ENCODE measurements at places on chromosomes 6 and 20.

DNA sequence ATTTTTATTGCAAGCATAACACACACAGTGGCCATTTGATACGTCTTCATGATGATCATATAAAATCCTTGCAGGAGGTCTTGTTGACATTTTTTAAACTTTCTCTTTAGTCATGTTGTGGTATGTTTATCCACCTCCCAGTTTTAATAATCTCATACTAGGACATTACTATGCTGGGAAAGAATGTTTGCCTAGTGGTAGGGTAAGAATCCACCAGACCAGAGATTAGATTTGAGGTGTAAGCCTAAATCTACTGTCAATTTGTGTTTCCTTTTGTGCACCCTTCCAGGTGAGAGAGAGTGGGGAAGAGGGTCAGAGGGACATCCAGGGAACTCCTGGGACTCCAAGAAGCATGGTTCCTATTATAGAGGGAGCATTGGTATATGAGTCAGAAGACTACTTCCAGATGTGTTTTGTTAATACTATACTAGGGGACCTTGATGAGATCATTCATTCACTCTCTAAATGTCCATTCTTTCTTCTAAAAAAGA lies 298.3 kb upstream of the SASH1 start:
- DNase-seq, result no peak

- no peak for DNase-seq
These were observed 38.2 kb downstream of the MICA start for GRCh38 chr6:31441365-31442267.

DNA sequence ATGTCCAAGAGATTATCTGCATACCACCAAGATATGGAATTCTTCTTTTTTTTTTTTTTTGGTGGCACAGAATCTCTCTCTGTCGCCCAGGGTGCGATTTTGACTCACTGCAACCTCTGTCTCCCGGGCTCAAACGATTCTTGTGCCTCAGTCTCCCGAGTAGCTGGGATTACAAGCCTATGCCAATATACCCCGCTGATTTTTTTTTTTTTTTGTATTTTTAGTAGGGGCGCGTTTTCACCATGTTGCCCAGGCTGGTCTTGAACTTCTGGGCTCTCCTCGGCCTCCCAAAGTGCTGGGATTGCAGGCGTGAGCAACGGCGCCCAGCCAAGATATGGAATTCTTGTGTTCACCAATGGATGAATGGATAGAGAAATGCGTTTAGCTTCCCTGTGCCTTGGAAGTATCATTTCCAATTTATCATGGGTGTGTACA lies 31.0 kb downstream of the POM121L2 start:
- DNase-seq, result no peak

DNA sequence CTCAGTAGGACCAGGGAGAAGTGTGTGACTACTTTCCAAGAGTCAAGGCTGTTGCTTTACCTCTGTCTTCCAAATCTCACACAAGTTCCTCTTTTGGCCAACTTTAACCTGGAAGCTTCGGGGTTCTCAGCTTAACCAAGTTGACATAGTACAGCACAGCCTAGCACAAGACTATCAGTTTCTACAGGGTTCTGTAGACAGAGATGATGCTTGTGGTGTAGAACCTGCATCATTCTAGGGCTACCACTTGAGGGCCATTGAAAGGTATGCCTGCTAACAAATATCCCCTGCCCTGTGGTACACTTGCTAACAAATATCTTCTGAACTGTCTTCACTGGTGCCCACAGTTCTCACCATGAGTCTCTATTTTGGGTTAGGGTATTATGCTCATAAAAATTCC lies 62.0 kb upstream of the MAP3K7 start:
- no peak for DNase-seq

DNA sequence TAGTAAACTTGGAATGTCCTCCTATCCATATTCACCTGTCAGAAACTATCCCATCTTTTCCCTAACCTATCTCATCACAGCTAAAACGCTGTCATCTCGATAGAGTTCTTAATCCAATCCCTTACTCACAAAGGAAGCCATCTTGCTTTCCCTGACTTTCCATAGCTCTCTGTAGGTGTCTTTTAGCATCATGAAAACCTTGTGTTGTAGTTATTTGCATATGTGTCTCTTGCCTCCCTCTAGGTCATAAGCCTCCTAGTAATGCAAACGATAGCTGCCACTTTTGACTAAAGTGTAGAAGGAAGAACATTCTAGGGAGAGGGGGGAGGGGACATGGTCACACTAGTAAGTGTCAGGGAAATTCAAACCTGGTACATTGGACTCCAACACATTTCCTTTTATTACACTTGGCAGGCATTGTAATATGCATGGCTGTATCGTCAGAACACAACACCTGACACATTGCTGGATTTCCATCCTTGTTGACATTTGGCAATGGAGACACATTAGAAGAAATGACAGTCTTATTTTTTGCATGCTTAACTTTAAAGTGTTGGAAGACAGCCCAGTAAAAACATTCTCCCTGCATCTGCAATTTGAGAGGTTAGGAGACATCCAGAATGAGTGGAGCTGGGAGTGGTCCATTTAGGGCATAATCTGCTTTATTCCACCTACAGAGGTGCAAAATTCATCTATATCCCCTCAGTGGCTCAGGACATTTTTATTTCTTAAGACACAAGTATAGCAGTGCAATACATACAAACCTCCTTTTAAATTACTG lies 283.4 kb downstream of the HAO1 start:
- DNase-seq, result no peak

GRCh38 chr6:136753624-136754023 lies 38.7 kb downstream of the MAP3K5 start:
- no peak for DNase-seq

DNA sequence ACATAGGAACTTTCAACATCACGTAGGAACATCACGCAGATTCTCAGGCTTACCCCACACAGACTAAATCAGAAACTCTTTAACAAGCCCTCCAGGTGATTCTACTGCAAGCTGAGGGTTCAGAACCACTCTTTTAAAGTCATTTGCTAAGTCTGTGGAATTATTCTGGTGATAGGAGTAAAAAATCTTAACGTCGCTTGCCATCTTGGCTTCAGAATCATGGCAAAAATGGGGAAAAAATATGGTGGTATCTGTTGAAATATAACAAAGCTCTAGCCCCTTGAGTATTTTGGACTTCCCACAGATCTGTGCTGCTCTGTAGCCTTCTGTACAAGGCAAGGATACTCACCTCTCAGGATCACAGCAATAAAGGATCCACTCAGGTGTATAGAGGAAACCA lies 17.4 kb downstream of the FOXO3 start:
- no peak for DNase-seq

GRCh38 chr20:48284837-48285236 lies 499.6 kb upstream of the SULF2 start:
- DNase-seq, result no peak

DNA sequence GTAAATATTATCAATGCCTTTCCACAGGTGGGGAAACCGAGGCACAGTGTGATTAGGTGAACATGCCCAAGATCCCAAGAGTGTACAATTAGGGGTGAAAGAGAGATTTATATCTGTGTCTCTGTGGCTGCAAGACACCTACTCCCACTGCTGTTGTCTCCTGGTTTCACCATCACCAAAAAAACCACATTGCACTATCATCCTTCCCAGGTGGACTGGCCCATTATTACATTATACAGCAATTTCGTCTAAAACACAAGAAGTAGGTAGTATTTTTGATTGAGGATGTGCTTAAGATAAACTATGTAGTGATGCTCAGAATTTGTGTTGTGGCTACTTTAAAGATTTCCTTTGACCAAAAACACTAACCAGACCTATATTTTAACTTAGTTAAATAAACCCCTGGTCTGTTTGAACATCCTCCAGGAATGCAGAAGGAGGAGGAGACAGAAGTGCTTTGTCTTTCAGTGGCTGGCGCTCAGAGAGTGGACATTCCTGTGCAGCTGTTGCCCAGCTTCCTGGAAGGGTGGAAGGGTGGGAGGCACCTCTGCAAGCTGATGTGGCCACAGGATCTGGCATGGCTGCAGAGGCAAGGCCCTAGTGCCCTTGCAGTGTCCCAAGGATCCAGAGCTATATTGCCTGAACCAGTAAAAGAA lies 23.8 kb downstream of the DCBLD1 start:
- no peak for DNase-seq

GRCh38 chr6:129659590-129660345 lies 50.2 kb downstream of the ARHGAP18 start:
- DNase-seq, result no peak

DNA sequence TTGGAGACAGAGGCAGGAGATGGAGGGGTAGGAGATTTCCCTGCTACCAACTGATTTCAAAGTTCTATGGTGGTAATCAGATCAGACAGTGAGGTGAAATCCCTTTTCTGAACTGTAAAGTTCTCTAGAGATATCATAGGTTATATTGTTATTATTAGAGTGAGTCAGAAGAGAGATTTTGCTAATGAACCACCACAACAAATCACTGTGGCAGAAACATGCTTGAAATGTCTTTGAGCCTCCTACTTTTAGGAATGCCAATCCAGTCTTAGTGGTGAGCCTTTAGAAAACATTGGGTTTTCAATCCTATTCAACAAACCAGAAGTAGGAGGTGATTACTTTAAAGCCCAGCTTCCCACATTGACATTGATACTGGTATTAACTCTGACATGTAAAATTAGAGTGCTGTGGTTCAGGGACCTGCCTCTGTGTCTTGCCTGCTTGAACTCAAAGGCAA lies 136.7 kb upstream of the CNR1 start:
- DNase-seq, result no peak

DNA sequence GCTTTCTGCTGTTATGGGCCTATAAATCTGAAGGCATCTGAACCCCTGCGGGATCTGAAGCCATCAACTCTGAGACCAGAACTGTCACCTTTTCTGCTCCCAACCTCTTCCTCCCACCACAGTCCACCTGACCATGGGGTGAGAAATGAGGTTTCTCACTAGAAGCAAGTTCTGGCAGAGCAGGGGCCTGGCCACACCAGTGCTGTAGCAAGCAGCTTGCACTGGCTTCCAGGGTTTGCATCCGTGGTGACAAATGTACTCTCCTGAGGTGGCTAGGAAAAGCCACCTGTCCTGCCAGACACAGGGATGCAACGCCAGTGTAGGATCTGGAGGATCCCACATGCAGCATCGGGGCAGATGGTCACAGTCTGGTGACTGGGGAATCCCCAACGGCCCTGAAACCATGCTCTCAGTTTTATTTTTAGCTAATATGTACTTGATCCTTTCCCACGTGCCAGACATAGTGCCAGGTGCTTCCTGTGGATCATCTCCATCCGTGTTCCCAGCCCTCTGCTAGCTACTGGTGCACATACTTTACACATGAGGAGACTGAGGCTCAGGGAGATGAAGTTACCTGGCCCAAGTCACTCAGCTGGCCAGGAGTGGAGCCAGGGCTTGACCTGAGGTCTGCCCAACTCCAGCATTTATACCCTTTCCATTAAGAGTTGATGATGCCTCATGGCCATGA lies 122.1 kb upstream of the SPACA1 start:
- DNase-seq, result no peak

- no peak for DNase-seq
These were observed 15.9 kb downstream of the PNPLA1 start for GRCh38 chr6:36285797-36286196.

DNA sequence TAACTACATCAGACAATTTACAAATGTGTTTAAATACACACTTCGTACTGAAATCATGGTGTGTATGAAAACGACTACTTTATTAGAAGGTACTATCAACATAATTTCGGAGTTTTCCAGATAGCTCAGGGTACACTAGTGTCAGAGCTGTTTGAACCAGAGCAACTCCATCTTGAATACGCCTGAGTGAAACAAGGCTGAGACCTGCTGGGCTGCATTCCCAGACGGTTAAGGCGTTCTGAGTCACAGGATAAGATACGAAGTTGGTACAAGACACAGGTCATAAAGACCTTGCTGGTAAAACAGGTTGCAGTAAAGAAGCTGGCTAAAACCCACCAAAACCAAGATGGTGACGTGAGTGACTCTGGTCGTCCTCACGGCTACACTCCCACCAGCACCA lies 167.6 kb downstream of the THBS2 start:
- no peak for DNase-seq

GRCh38 chr6:113291751-113292445 lies 565.2 kb upstream of the MARCKS start:
- no peak for DNase-seq

- DNase-seq, result no peak
These were observed 29.2 kb upstream of the EXOC2 start for GRCh38 chr6:722077-722524.

- no peak for DNase-seq
These were observed 45.6 kb downstream of the LRRN4 start for GRCh38 chr20:6008254-6008653.

DNA sequence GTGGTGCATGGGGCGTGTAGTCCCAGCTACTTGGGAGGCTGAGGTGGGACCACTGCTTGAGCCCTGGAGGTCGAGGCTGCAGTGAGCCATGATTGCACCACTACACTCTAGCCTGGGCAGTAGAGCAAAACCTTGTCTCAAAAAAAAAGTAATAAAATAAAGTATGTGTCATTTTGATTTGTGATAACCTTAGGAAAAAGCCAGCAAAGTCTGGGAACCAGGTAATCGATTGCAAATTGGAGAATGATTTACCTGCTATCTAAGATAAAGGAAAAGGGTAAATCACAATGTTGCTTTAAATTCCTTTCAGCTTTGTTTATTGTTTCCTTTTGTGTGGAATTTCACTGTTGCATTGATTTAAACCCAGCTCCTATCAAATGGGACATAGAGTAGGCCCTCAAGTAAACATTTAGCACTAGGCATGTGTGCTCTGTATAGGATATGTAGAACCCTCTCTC lies 59.0 kb downstream of the SGK1 start:
- no peak for DNase-seq

GRCh38 chr6:29723666-29724588 lies 693 bp downstream of the HLA-F start:
- DNase-seq, result no peak

- DNase-seq, result no peak
These were observed 664 bp upstream of the ACTR5 start for GRCh38 chr20:38747495-38748096.

GRCh38 chr20:32271620-32272019 lies 5.8 kb upstream of the KIF3B start:
- no peak for DNase-seq

DNA sequence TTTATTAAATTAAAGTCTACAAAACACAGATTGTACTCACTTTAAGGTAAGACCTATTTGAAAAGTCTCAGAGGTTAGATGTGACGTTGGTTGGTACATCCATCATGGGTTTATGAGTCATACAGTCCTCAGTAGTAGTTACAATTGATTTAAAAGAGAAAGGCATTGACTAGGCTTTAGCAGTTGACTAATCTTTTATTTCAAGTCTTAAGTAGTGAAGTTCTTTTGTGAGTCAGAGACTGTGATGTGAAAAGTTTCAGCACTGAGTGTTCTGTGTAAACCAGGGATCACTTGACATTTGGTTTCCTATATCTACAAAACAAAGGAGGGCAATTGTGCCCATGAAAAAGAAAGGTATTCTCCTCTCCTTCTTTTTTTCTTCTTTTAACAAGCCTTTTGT lies 221.3 kb downstream of the GRIK2 start:
- no peak for DNase-seq
